ENCODE measurements at places on chromosomes 5 and 9.

DNA sequence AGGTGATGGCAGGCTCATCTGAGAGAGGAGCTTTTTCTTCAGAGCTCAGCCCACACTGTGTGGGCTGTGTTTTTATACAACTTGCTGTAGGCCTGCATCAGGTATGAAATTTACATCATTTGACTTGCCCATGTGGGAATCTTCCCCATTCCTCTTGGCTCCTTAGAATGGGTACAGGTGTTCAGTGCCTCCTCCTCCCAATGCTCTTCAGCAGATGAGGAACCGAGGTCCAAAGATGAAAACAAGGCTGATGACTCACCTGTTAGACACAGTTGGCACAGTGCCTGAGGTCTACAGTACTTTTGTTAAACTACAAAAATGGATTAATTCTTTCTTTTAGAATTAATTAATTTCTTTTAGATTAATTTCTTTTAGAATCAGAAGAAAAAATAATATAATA is 20.8 kb downstream of the PAPPA start:
- no peak for DNase-seq

- no peak for DNase-seq
These were observed 281.9 kb downstream of the GAS1 start for GRCh38 chr9:86665416-86665815.

GRCh38 chr9:119986205-119986604 is 593.8 kb downstream of the CDK5RAP2 start:
- no peak for DNase-seq

GRCh38 chr5:72537166-72537565 is 30.0 kb upstream of the ZNF366 start:
- no peak for DNase-seq

DNA sequence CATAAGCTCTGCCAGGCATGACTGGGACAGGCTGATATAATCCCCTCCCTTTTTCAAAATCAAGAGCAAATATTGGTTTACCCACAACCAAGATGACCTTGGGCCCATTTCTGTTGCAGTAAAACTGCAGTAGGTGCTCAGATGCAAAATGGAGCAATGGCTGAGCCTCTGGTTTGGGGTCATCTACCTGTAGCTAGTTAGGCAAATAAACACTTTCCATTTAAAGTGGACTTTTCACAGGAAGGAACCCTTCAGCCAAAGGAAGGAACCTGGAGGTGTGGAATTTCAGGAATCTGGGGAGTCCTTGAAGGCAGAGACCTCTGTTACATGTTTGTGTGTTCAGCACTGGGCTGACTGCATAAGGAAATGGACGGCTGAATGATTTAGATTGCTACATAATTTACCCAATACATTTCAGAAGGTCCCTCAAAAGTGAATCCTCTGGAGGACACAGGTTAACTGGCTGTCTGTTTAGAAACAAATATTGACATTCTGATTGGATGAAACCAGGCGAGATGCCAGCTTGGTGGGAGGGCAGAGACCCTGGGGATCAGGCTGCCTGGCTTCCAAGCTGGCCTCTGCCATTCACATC is 170.1 kb upstream of the ZNF618 start:
- no peak for DNase-seq

GRCh38 chr5:149860801-149861322 is 83.7 kb downstream of the PDE6A start:
- no peak for DNase-seq

DNA sequence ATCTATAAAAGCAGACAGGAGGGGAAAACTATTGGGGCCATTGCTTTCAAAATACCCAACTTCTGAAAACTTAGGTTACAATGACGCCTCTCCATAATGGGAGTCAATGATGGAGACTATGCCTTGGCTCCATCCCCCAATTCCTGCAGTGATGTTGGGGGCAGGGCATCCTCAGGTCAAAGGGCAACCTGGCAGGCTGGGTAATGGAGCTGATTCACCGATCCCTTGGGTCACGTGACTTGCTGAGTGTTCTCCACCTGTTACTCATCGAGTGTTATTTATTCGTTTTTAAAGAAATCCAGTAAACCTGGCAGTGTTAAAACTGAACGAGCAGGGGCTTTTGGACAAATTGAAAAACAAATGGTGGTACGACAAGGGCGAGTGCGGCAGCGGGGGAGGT is 244.4 kb downstream of the FAM114A2 start:
- no peak for DNase-seq

DNA sequence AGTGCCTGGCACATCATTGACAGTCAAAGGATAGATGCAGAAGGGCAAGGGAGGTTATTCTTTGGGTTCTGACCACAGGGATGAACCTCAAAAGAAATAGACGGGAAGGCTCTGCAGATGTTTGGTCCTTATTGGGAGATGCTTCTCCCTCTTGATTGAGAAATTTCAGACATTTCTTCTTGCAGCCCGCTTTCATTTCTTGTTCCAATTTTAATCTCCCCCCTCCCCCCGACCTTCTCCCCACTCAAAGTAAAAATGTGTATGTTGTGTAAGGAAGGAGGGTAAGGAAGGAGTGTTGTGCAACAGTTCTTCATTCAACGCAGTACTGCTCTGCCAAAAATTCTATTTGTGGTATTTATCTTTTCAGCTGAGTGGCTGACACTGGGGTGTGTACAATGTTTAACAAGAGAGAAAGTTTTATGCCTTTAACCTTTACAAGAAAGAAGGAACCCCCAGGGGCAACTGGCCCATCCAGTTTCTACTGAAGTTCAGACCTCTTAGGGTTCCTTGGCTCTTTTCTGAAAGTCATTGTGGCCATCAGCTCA is 46.3 kb upstream of the TNFSF15 start:
- peak; percentile 47 for DNase-seq

- DNase-seq: no peak
These were observed 23.4 kb downstream of the UBAC1 start for GRCh38 chr9:135937521-135938489.

DNA sequence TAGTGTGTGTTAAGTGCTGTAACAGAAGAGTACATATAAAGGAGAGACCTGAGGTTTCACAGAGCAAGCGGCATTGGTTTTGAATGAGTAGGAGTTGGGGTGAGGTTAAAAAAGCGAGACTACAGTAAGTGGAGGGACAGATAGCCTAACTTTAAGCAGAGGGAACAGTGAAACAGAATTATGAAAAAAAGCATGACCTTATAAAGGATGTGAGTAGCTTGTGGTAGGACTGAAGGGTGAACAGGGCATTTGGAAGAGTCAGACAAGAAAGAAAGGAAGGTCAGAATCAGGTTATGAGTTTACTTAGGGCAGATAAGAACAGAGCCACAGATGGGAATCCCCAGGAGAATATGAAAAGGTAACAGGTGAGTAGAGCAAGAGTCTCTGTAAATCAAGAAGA is 22.5 kb downstream of the MSANTD3 start:
- no peak for DNase-seq

- no peak for DNase-seq
These were observed 93.2 kb downstream of the C5orf15 start for GRCh38 chr5:133875179-133875578.

GRCh38 chr5:118593003-118593328 is 395.4 kb downstream of the DTWD2 start:
- no peak for DNase-seq

DNA sequence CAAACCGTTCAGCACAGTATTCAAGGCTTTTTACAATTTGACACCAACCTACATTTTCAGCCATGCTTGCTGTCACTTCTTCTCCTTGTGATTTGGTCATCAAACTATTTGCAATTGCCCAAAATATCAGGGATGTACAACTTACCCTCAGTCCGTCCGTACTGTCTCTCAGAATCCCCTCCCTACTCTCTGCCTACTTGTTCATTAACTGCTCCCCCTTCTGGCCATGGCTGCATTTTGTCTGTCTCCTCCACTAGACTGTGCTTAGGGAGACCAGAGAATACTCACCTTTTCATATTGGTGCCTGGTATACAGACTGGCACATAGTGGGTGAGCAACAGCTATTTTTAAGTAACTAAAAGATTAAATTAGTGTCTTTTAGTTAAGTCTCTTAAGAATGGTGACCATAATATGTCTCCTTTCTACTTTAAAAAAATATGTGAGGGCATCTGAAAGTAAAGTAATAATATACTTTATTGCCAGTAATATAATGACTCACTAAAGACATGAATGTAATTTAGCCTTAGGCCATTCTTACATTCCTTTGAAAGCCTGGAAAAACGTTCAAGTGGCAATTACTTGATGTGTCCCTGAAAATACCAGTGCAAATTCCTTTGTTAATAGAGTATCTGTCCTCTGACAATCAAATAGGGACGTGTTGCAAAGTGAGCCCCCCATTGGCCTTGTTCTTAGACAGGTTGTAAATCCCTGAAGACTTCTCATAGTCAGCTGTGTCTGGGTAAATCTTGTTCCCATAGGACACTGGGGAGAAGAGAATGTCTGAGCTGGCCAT is 27.8 kb downstream of the PRLR start:
- DNase-seq: no peak

GRCh38 chr5:14577971-14578370 is 3.6 kb upstream of the OTULINL start:
- DNase-seq: no peak

DNA sequence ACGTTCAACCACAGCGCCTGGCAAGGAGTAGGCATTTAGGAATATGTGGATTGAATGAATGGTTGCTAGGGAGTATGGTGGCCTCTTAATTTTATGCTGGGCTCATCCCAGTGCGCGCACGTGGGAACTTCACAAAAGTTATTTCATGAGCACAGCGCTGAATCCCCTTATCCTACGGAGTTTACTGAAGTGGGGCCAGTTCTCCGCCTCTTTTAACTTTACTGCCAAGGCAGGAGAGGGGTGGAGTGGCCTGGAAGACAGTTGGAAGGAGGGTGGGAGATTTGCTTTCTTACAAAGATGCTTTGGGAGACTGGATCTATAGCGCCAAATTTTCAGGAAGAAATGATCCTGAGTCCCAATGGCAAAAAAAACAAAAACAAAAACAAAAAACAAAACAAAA is 326.5 kb downstream of the SH3GL2 start:
- no peak for DNase-seq

DNA sequence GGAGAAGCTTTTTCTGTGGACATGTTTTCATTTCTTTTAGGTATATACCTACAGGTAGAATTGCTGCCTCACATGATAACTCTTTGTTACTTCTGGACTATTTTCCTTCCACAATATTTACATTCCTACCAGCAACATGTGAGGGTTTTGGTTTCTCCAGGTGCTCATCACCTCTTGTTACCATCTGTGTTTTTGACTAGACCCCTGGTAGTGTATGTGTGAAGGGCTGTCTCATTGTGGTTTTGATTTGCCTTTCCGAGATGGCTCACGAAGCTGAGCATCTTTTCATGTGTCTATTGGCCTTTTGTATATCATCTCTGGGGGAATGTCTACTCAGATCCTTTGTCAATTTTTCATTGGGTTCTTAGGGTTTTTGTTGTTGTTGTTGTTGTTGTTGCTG is 17.2 kb upstream of the RANBP17 start:
- DNase-seq: no peak

DNA sequence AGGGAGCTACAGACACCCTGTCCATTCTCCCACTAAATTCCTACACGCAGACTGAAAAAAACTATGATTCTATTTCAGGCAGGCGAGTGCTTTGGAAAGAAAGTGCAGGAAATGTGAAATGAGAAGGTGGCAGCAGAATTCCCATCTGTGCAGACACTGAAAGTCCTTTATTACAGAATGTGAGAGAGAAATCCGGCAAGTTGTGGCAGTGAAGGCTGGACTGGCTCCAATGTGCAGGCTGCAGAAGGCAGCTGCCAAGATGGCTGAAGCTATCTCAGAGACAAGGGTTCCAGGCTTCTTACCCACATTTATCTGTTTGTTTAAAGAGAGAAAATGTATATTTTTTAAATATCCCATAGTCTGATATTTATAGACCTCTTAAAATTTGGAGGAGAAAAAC is 161.8 kb upstream of the VLDLR start:
- no peak for DNase-seq

DNA sequence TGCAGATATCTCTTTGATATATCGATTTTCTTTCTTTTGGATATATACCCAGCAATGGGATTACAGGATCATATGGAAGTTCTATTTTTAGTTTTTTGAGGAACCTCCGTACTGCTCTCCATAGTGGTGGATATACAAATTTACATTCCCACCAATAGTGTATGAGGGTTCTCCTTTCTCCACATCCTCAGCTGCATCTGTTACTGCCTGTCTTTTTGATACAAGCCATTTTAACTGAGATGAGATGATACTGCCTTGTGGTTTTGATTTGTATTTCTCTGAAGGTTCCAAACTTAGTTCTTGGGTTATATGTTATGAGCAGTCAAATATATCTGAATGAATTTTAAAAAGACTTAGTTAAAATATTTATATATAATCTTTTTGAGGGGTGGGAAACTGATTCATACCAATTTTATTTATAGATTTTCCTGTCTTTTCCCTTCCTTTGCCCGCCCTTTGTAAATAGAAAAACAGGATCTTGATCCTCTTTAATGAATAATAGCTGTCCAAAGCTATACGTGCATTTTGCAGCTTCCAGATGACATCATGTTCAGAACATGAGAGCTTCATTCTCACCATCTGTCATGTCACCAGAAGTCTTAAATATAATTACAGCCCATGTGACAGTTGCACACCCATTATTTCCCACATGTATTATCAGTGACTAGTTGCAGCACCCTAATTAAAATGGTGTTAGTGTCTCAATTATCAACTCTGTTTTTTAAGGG is 6.2 kb upstream of the ARHGEF28 start:
- no peak for DNase-seq

DNA sequence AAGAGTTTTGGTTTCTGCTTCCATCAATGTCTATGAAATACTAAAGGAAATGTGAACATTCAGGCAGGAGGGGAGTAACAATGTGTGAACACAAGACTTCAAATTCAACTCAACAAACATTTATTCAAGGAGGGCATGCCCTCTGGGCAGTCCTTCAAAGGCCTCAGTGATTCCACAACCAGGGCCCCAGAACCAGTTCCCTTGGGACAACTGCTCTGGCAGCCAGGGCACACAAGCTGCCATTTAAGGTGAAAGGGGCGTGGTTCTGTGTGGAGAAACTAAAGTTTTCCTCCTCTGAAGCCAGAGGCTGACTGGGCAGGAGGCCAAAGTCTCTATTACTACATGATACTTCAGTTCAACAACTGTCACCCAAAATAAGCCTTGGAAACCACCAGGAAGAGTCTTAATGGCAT is 3.2 kb downstream of the RBM18 start:
- DNase-seq: no peak

GRCh38 chr9:73135394-73135793 is 16.3 kb upstream of the ANXA1 start:
- no peak for DNase-seq

DNA sequence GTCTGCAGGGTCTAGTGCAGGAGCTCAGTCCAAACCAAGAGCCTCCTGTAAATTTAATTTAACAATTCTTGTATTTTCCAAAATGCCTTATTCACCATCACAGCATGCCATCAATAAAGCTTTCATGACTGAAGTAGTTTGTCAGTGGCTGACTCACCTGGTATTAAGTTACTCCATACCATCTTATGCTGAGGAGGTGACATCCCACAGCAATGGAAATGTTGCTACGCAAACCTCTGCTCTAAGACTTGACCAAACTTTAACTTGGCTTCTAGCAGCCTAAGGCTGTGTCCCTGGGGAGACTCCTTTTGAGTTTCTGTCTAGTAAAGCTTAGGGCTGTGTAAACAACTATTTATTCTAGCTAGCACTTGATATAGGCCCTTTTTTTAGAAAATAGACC is 1231.3 kb upstream of the CDH18 start:
- no peak for DNase-seq
